Stimulated activated CD4-positive, alpha-beta T cell treated with anti-CD3 and anti-CD28 coated beads, Interleukin-2, amount 100 ng/mL, for 4 hours (primary cell): ENCODE measurements at places on chromosomes 5 and 9.
A peak's percentile ranks its signal among the peaks of the same experiment; 100 is the strongest.

- DNase-seq: no peak
Measured at GRCh38 chr5:20113031-20113715, 125.2 kb upstream of the CDH18 start.

- no peak for DNase-seq
Measured at GRCh38 chr9:89808076-89808755, 203.4 kb downstream of the GADD45G start.

DNA sequence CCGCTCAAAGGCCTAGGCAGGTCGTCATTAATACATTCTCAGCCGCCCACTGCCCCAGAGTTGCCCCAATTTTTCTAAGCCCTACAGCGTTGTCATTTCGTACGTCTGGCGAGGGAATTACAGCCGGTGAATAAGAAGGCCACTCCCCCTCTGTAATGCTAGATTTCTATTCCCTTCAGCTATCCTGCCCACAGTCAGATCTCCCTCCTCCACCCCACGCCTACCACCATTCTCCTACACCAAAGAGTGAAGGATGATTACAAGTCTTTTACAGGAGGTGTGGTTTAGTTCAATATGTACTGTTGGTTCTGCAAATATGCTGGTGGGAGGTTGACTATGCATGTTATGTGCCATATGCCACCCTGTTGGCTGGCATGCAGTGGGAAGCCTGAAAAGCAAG is 83.7 kb upstream of the SMIM15 start:
- no peak for DNase-seq

DNA sequence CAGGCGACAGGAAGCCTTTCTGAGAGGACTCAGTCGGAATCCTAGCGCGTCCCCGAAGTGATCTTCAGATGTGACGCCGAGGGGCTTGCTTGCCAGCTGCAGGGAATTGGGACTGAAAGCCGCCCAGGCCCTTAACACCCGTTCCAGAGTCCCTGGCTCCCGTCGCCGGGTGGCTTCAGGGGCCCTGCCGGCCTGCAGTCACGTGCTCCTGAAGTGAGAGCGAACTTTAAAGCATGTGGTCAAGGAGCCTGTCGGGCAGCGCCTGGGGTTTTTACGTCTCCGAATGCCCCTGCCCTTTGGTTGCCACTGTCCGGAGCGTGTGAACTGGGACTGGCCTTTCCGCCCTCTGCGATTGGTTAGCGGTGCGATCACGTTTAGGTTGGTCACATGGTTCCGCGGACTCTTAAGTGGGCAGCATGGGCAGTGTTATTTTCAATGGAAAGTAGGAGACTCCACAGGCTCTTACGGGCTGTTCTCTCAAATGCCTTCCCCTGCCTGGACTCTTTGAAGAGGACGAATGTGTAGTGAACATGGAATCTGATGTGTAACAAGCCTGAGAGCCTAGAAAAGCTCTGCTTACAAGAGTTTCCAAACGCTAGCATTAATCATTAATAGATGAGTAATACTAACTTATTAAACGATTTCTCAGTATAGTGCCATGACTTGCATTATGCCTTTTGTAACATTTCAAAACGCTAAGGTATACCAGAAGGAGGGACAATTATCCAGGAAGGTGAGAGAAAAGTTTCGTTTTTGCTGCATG is 1.9 kb downstream of the VLDLR start:
- no peak for DNase-seq

GRCh38 chr5:132310141-132310834 is 16.1 kb downstream of the SLC22A4 start:
- DNase-seq: no peak

DNA sequence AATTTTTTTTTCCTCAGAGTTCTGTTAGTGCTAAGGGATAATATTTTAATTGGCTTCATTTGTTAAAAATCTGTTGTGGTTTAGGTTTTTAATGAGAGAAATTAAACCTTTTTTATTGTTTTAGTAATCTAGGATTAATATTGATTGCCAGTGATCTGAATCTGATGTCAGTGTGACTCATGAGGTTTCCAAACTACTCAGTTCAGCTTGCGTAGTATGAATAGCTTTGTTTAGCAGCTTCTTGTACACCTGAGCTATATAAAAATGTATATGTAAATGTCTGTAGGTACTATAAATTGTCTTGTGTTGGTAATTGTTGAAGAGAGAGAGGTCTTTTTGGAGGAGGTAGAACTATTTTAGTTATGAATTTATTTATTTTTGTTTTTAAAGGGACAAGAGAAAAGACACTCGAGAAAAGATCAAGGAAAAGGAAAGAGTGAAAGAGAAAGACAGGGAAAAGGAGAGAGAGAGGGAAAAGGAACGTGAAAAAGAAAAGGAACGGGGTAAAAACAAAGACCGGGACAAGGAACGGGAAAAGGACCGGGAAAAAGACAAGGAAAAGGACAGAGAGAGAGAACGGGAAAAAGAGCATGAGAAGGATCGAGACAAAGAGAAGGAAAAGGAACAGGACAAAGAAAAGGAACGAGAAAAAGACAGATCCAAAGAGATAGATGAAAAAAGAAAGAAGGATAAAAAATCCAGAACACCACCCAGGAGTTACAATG is 26.3 kb downstream of the SREK1 start:
- no peak for DNase-seq

DNA sequence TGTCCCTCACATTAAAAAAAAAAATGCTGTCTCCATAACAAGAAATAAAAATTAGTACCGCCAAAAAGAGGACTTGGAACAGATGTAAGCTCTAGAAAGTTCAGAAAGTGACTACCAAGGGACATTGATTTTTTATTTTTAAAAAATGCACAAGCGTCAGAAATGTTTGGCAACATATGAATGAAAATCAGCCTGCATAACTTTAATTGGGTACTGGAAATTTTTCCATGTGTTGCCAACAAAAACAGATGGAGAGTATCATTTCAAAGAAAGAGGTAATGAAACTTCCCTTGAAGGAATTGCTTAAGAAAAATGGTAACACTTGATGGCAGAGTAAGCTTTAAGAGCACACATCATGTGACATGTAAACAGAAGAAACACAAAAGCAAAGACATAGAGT is 47.2 kb downstream of the OR2K2 start:
- DNase-seq: no peak

- DNase-seq: no peak
Measured at GRCh38 chr9:123336449-123336848, 19.5 kb upstream of the CRB2 start.

GRCh38 chr5:153670101-153670500 is 179.6 kb downstream of the GRIA1 start:
- DNase-seq: no peak

- DNase-seq: no peak
Measured at GRCh38 chr5:90983148-90983547, 400.0 kb downstream of the ARRDC3 start.

DNA sequence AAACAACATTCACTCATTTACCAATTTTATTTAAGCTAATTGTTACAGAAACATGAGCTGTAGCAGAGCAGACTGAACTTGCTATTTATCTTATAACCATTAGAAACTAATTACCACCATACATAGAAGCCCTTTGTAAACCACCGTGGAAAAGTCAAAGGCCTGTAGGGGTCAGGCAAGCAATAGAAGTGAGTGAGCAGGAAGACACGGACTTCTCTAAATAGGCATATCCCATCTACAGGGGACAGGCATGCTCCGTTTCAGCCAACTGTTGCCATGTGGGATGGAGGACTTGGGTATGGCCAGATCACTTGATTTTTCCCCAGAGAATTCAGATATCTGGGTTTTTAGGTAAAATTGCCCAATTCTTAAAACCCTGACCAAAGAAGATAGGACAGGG is 44.8 kb downstream of the PRRC1 start:
- no peak for DNase-seq

DNA sequence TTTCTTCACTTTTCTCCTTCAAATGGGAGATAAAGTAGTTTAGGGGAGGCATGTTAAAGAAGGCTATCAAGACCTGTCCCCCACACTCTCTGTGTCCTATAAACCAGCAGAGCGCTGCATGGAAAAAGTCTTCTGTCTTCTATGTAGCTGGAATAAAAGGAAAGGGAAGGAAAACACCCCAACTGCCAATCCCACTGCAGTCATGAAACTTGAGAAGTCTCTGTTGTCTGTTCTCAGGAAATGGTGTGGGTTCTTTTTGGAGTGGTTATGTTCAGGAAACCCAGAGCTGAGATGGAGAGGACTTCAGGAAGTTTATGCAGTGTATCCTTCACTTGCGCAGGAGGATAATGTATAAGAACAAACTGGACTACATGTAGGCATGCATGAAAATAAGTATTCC is 274.3 kb downstream of the GAS1 start:
- no peak for DNase-seq

DNA sequence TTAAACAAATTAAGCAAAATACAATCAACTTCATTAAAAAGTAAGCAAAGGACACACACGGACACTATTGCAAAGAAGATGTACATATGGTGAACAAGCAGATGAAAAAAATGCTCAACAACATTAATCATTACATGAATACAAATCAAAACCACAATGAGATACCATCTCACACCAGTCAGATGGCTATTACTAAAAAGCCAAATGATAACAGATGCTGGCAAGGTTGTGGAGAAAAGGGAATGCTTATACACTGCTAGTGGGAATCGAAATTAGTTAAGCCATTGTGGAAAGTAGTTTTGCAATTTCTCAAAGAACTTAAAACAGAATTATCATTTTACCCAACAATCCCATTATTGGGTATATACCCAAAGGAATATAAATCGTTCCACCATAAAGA is 636.2 kb upstream of the ST8SIA4 start:
- no peak for DNase-seq

DNA sequence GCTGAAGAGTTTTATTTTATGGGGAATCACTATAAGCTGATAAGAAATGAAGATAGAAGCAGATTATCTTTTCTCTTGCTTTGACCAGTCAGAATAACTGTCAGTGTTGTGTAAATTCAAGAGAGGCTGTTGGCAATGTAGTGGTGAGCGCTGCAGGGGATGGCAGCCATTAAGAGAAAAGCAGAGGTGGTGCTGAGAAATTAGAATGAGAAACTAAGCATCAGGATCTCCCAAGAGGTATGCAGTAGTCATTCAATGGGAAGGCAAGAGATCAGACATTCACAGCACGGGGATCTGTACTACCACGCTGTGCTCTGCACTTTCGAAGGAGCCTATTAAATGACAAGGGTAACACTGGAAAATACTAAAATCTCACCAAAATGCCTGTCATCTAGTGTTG is 768.5 kb upstream of the ACO1 start:
- DNase-seq: no peak

DNA sequence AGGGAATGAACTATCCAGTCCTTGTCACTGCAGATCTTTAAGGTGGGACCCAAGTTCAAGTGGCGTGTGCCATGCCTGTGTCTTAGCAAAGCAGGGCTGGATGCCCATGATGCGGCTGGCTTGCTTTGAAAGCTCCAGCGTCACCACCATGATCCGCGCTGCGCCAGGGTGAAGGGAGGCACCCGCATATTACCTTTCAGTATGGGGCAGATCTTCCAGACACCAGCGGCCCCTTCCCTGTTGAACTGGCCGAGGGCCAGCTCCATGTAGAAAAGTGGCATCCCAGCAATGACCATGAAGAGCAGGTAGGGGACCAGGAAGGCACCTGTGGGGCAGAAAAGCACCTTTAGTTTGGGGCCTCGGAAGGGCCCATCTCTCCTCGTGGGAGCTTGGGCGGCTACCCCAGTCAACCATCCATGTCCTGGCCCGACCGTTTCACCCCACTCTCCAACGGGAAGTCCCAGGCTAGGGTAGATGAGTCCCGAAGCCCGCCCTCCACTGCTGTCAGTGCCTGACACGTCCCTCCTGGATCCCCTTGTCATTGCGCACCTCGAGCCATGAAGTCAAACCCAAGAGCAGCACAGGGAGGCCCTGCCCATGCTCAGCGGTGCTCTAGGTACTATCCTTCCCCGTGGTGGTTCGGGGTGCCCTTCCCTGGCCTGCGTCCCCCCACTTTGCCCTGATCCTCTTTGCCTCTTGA is 3.9 kb downstream of the SLC6A3 start:
- no peak for DNase-seq

DNA sequence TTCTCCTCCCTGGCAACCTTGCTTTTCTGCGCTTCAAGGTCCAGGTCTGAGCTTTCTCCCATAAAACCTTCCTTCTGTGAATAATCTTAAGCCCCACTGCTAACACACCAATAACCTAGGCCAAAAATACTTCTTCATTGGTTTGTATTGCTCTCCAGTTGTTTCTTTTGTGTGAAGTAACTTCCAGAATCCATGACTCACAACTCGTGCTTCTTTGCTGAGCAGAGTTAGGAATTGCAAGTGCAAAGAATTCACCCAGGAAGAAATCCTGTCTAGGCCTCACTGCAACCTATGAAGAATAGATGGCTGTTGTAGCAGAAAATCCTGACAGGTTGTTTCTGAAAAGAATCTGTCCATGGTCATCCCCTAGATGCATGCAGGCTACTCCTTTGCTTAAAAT is 295.7 kb downstream of the MED10 start:
- DNase-seq: no peak

GRCh38 chr9:6777213-6777902 is 19.6 kb downstream of the KDM4C start:
- DNase-seq: no peak

- DNase-seq: peak; percentile 32
Measured at GRCh38 chr5:170434966-170435605, 45.9 kb upstream of the KCNMB1 start.

GRCh38 chr5:28374492-28374967 is 1336.1 kb upstream of the CDH9 start:
- DNase-seq: no peak

GRCh38 chr5:170971-171800 is 20.1 kb upstream of the LRRC14B start:
- no peak for DNase-seq

GRCh38 chr5:31692561-31693221 is 53.8 kb downstream of the PDZD2 start:
- DNase-seq: no peak
